ENCODE measurements at places on chromosomes 4 and X. TPM values are rescaled to one million over a fixed set of nuclear protein-coding genes. Genes with fewer than 3 reads are reported as not detected.

DNA sequence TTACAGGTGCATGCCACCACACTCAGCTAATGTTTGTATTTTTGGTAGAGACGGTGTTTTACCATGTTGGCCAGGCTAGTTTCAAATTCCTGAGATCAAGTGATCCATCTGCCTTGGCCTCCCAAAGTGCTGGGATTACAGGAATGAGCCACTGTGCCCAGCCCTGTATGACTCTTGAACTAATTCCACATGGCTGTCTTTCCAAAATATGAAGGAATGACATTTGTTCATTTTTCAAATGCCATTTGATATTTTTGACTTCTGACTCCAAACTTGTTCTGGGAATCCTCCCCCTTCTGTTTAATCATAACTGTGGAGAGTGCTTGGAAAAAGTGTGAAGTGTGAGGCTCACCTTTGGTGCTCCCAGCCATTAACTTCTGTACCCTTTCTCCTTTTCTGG lies 119.2 kb downstream of the NHS start:
- no peaks in the 10 kb centered on the region for H3K36me3 ChIP-seq
- H3K27ac ChIP-seq, result no peak overlapping the region

DNA sequence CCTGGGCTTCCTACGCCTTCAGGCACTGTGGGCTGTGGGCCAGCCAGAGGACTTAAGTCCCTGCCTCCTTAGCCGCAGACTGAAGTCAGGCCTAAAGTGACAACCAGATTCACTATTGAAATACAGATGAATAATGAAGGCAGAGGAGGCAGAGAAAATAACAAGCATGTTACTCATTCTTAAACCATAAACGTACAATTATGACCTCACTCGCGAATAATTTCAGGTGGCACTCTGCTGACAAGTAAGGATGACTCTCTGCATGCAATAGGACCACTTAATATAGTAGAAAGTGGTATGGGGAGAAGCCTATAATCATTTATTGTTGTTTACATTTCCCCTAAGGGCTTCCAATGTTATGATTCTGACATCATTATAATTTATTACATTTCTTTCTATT lies 409.2 kb upstream of the FGF13 start:
- no peaks in the 10 kb centered on the region for H3K36me3 ChIP-seq
- no peaks in the 10 kb centered on the region for H3K4me1 ChIP-seq
- peaks cover 18% of the 10 kb centered on the region for H3K27me3 ChIP-seq
- no peak overlapping the region for H3K4me3 ChIP-seq
- no peak for DNase-seq

The TMPRSS11D gene
- total RNA-seq, result not detected

DNA sequence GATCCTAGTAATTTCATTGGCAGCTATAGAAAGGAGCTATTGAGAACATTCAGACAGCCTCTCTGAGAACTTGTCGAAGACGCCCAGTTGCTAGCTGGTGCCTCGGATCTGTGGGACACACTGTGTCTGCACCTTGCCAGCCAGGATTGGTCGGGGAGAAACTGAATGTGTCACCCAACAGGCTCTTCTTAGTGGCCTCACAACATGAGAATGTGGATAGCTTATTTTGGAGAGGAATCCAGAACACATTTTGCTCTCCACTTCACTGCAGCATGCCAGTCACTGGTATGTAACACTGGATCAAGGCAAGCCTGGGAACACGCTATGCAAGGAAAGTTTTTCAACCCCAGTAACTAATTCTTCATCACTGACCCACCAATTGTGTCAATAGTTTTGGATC lies 89.5 kb upstream of the TRPC3 start:
- H3K27ac ChIP-seq, result no peak overlapping the region
- DNase-seq, result no peak
- H3K4me3 ChIP-seq, result no peak overlapping the region
- H3K4me1 ChIP-seq, result no peaks in the 10 kb centered on the region
- H3K36me3 ChIP-seq, result no peaks in the 10 kb centered on the region
- no peaks in the 10 kb centered on the region for H3K27me3 ChIP-seq

DNA sequence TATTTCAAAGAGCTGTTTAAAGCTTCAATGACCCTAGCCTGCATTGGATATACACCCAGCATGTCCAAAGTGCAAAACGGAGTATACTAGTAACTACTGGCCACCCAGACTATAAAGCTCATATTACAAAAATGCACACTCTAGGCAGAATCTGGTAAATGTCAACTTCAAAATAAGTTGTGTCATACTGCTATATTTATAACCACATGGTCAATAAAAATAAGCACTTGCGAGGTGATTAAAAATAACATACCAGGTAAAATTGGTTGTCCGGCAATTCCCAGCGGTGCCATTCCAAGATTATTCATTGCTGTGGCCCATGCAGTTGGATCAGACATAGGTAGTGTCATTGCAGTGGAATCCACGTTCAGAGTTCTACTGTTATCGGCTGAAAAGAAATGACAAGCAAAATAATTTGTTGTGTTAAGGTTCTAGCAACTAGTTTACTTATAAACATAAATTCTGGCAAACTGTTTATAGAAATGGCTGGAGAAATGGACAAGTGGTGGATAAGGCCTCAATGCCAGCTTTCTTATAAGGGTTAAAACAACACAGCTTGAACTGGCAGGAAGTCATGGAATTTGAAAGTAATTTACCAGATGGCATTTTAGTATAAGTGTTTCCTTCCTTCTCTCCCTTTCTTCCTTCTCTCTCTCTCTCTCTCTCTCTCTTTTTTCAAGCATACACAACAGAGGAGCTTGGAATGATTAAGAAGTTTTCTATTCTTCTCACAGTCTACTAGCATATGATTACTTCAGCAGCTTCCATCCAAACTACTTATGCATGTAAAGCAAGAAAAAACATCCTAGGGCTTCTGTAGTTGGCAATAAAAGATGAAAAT lies 199.9 kb downstream of the ENOX2 start:
- no peaks in the 10 kb centered on the region for H3K27me3 ChIP-seq
- no peak overlapping the region for H3K4me3 ChIP-seq
- H3K4me1 ChIP-seq, result no peaks in the 10 kb centered on the region
- no peaks in the 10 kb centered on the region for H3K36me3 ChIP-seq
- no peak for DNase-seq

The LRIT3 gene
- total RNA-seq, result not detected

DNA sequence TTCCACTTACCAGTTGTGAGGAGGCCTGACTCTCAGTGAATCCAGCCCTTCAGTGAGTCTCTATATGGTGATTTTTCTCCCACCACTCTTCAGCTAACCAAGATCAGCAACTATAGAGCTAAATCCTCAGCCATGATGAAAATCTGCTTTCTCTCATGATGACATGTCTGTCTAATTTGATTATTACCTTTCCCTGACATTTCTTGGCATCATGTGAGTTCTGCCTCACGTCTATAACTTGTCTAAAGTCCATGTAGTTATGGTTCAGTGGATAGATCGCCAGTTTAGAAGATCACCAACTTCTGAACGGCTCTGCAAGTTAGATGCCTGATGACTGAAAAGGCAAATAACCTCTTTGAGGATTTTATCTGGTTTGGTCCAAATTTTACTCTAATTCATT lies 14.9 kb upstream of the DCAF8L1 start:
- no peaks in the 10 kb centered on the region for H3K27me3 ChIP-seq
- H3K27ac ChIP-seq, result no peak overlapping the region
- DNase-seq, result no peak
- H3K4me1 ChIP-seq, result no peaks in the 10 kb centered on the region
- H3K4me3 ChIP-seq, result no peak overlapping the region

The CDKL2 gene
- total RNA-seq, result 0.71 TPM
